NT2/D1 (cell line): ENCODE measurements at places on chromosomes 1 and 21.

DNA sequence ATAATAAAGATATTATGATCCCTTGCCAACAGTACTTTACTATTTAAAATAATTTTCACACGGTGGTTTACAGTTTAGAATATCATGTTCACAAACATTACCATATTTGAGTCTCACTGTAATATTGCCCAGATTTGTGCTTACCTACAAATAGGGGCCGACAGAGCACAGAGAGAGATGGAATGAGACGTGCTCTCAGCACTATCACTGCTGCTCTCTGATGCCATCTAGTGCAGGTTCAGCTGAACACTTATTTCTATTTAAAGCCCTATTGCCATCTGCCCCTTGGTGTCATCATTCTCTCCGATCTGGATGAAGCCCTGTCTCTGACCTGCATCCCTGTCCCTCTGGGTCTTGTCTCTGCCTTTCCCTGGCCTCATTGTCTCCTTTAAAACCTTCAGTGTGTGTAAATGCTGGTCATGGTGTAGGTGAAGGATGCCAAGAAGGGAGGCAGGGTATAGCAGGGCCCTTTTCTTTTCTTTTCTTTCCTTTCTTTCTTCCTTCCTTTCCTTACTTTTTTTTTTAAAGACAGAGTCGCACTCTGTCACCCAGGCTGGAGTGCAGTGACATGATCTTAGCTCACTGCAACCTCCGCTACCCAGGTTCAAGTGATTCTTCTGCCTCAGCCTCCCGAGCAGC is 6.9 kb upstream of the GPATCH4 start:
- no peak for DNase-seq

GRCh38 chr1:17979815-17980214 is 127.8 kb upstream of the IGSF21 start:
- no peak for DNase-seq

GRCh38 chr1:31230378-31230777 is 9.3 kb downstream of the NKAIN1 start:
- DNase-seq, result no peak

DNA sequence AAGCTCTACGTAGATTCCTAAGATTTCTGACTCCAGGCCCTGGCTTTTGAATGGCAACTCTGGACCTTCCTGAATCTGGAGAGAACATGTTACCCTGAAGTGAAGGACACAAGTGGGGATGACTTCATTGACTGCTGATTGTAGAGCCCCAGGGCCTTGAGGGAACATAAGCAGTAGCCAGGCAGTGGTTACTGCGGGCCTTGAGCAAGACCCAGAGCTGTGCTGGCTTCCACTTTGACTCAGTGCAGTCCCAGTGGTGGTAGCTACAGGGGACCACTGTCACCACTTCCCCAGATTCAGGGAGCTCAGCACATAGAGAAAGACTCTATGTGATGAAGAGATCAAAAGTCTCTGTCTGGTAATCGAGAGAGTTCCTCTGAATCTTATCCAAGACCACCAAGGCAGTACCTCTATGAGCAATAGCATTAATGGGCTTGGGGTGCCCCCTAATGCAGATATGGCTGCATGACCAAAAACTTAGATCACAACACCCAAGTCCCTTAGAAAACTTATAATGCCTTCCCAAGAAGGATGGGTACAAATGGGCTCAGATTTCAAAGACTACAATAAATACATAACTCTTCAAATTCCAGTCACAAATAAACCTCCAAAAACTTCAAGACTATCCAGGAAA is 1278.3 kb downstream of the AMY1C start:
- no peak for DNase-seq

DNA sequence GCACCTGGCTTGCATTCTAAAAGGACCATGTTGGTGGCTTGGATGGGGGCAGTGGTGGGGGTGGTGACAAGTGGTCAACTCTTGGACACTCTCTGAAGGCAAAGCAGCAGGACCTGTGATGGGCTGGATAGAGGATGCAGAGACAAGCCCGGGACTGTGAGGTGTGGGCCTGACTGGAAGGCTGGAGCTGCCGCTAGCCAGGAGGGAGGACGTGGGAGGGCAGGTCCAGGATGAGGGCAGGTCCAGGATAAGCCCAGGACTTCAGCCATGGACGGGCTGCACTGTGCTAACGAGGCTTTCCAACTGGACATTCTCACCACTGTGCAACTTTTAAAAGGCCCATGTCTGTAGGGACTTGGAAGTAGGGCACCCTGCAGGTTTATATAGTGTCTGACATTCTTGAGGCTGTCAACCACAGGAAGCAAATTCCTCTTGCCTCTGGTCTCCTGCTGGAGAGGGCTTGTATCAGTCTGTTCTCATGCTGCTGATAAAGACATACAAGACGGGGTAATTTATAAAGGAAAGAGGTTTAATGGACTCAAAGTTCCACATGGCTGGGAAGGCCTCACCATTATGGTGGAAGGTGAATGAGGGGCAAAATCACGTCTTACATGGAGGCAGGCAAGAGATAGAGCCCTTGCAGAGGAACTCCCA is 8.3 kb upstream of the C1orf167 start:
- no peak for DNase-seq

GRCh38 chr1:16175610-16176553 is 20.0 kb upstream of the EPHA2 start:
- no peak for DNase-seq

- DNase-seq, result no peak
Measured at GRCh38 chr21:36566644-36567043, 86.7 kb upstream of the CLDN14 start.

DNA sequence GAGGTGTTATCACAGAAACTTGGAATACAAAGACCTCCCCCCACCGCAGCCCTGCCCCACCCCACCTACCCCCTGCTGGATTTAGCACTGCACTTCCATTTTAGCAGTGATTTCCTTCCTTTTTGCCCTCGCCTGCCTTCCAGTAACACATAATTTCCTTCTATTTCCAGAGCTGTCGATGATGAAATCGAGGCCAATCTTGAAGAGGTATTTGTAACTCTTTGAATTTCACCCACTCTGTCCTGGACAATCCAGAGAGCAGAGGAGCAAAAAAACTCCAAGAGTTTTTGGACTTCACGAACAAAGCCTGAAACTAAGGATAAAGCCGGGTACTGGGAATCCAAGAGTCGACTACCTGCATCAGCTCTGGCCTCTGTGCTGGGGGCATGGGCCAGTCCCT is 49.1 kb downstream of the CAPN2 start:
- DNase-seq, result no peak

- no peak for DNase-seq
Measured at GRCh38 chr1:89973471-89974127, 21.3 kb upstream of the ZNF326 start.

- DNase-seq, result no peak
Measured at GRCh38 chr1:155030899-155031298, 2.7 kb downstream of the DCST2 start.

- peak; percentile 95 for DNase-seq
Measured at GRCh38 chr1:200038325-200038980, 10.9 kb downstream of the NR5A2 start.

DNA sequence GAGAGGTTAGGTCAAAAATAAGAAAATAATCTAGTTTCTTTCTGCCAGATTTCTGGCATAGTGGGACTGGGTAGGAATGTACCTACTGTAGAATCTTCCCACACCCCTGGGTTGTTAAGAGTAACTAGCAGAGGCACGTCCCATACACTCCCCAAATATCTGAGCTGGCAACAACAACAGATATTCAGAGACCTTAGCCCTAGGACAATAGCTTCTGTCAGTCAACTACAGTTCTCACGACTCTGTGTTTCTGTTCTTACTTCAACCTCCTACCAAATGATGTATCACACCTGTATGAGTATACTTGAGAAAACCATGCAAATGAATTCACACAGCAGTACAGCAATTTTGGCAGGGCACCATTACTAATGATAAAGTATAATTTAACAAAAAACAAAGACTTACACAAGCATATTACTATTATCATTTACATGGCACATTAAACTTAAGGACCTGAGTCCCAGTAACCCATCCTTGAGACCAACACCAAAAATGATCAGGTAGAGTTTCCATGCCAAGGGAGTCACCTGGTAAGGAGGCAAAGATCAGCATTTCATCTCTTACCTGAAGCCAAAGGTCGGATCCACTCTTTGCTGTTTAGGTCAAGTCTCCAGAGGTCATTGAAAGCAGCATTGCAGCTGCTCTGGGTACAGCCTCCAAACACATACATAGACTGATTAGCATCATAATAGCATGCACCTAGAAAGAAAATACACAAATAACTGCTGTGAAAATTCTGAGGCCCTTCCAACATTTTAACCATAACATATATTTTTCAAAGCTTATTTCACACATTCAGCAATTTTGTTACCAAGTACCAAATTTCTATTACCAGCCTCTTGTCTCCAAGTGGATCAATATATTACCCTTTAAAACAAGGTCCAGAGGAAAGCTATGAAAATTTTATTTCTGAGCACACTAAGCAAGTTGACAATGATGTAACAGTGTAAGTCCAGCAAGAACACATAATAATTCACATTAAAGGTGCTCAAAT is 57.5 kb upstream of the CPLANE2 start:
- no peak for DNase-seq

DNA sequence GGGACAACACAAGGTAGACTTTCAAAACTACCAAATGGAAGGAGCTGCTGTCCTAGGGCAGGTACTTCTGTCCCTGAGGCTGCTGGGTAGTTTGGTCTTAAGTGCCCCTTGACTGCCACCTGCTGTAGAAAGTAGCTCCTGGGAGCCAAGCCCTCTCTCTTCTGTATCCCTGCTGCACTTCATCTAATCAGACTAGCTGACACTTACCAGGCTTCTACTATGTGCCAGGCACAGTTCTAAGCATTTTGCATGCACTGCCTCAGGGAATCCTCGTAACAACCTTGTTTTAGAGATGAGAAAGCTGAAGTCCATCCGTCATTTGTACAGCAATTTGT is 15.9 kb upstream of the SRSF4 start:
- DNase-seq, result no peak
